Kidney (tissue), 22 donors: ENCODE measurements at places on chromosomes 6 and 20. TPM values are rescaled to one million over a fixed set of nuclear protein-coding genes. Genes with fewer than 3 reads are reported as not detected.

Gene ARMH2
- polyA plus RNA-seq, result not detected

Gene TREM2
- 3.5 TPM for polyA plus RNA-seq

Gene SLC4A11
- 14.8 TPM for polyA plus RNA-seq

Gene TRIM10
- polyA plus RNA-seq, result 1.5 TPM

Gene PRICKLE4
- polyA plus RNA-seq, result 1.4 TPM

GRCh38 chr6:86477500-86478148 is 459.7 kb upstream of the HTR1E start:
- DNase-seq, result peak; percentile 68

DNA sequence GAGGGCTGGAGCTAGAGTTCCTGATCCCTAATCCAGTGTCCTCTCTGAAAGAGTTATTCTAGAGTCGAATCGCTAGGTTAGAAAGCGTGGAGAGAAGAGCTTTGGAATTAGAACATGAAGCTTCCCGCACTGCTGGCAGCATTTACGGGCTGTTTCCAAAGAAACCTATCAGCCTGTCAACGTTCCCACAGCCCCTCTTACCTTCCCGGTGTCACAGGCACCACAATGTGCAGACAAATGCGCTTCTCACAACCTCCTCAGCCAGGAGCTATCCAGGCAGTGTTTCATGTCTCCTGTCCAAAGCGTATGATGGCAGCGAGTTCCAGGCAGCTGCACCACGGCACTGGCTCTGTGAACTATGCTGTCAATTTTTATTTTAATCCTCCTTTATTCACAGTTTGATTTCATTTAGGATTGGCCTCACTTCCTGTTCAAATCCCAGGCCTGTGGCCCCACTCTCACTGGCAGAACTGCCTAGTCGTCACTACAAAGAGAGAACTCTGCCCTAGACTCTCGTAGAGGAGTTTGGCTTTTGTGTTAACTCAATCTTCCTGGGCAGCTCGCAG is 322.8 kb upstream of the SOX4 start:
- DNase-seq, result peak; percentile 42

GRCh38 chr6:4451718-4452117 is 316.3 kb upstream of the ECI2 start:
- no peak for DNase-seq

DNA sequence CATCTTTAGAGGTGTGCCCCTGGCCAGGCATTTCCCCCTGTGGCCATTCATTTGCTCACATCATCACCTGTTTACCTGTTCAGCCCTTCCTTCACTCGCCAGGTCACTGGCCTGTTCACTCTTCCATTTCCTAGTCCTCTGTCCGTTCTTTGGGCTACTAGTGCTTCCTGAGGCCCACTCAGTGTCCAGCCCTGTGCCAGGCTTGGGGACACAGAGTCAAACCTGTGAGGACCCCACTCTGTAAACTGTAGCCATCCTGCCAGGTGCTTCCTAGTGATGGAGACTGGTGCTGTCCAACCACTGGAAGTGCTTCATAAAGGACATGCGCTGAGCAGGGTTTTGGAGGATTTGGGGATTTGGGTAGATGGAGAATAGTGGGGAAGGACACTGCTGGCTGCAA is 3.5 kb downstream of the DLGAP4 start:
- no peak for DNase-seq

DNA sequence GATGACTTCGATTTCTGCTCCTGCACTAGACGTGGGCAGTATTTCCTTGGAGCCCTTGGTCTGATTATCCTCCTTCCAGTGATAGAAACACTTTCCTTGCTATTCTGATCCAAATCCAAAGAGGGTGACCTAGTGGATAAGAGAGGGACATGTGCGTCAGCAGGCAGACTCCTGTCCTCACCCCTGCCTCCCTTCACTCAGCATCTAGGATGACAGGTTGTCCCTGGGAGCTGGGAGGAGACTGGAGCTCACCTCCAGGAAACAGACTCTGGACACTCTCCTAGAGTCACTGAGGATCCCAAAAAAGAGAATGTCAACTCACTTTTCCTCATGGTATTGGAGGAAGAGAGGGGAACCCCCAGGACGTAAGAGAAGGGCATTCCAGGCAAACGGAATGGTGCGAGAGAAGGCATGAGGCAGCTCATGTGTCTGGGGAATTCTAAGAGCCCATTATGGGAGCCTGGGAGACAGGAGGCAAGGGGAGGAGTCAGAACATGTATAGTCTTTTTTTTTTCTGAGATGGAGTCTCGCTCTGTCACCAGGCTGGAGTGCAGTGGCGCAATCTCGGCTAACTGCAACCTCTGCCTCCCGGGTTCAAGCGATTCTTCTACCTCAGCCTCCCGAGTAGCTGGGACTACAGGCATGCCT is 2.2 kb downstream of the C20orf173 start:
- no peak for DNase-seq

- no peak for DNase-seq
These were observed 204.9 kb downstream of the FOXA2 start for GRCh38 chr20:22379472-22379871.

DNA sequence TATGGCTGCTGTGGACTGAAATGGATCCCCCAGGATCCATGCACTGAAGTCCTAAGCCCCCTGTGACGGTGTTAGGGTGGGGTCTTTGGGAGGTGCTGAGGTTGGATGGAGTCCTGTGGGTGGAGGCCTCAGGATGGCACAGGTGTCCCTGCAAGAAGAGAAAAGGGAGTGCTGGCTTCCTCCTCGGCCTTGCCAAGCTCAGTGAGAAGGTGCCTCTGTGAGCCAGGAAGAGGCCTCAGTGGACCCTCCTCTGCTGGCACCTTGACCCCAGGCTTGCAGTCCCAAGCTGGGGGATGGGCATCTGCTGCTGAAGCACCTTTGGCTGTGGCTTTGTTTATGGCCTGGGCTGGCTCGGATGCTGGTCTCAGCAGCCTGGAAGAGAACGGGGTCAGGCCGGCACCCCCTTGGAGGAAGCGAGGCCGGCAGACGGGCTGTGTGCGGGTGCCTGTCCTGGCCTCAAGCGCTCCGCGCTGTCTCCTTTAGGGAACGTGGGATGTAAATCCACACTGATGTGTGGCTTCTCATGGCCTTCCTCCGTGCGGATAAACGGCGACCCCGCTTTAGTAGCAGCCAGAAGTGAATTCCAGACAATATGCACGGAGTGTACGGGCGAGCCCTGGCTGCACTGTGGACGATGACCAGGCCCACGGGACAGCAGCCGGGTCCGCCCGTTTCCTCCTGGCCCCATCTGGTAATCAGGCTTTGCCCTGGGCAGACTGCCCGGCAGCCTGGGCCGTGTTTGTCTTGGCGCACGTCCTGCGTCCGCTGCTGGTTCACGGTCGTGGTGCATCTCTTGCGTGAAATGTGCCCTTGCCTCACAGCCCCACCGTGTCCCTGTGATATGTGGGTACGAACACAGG is 182.6 kb downstream of the ERMARD start:
- DNase-seq, result no peak

DNA sequence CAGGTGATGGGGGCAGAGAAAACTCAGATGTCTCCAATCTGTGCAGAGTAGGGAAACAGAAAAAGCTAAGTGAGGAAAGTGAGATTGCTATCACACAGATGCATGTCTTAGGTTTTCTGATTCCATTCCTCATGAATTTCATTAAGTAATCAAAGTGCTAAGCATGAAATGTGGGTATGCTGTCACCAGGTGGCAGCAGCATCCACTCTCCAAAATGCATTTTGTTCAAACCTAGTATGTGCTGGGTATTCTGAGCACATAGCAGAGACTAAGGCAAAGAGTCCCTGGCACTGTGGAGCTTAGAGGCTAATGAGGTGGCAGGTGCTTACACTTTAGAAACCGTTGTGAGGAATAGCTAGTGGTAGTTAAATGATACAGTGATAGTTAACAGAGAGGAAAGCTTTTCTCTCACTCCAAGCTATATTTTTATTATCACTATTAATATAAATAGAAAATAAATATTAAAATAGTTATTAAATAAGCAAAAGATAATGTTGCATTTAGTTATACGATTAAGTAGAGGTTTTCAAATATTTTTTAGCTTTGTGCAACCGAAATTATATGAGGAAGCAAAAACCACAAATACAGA is 179.5 kb downstream of the CDH26 start:
- no peak for DNase-seq

DNA sequence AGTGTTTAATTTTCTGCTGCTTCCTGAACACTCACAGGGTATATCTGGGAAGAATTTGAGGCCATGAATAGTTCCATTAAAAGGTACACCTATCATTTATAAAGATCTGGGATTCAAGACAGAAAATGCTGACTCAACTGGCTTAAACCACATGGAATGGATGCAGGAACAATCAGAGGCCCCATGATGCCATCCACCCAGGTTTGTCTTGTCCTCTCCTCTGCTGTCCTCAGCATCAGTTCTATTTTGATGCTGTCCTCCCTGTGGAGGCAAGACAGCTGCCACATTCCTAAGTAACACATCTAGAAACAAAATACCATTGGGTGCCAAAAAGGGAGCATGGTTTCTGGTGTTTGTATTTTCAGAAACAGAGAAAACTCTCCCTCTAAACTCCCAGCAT is 143.4 kb downstream of the ELOVL4 start:
- no peak for DNase-seq

DNA sequence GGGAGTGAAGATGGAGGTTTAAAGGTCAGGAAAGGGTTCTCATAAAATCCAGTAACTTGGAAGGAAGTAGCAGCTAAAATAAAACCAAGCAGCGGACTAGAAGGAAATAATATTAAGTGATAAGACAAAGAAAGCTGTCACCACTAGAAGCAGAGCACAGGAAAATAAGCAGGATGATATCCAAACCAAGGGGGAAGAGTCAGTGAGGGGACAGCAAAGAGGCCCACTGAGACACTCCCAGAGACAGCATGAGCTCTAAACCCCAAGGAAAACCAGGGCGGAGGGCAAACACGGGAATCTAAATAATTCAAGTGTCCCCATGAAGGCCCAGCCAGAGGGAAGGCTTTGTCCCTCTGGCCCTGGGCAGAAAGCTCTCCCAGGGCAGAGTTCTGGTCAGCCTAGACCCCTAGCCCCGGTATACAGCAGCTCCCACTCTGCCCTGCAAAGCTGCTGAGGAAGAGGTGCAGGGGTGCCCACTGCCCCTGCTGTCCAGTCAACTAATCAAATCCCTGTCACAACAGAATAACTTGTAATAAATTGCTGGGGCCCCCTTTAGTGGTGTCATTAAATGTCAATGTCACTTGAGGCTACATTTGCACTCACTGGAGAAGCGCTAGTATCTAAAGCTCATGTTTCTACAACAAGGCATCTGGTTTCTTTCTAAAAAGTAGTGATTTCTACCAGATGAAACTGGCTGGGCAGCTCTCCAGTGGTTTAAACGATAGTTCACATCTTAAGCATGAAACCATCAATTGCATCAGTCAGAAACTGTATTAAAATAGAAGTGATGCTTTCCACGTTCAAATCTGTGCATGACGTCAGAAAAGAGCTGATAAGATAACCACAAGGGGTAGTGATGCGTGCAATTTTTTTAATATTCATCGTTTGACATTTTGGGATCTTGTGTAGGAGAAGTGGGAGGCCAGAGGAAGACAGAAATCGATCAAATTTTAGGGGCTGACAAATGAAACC is 13.6 kb downstream of the PDE10A start:
- no peak for DNase-seq

DNA sequence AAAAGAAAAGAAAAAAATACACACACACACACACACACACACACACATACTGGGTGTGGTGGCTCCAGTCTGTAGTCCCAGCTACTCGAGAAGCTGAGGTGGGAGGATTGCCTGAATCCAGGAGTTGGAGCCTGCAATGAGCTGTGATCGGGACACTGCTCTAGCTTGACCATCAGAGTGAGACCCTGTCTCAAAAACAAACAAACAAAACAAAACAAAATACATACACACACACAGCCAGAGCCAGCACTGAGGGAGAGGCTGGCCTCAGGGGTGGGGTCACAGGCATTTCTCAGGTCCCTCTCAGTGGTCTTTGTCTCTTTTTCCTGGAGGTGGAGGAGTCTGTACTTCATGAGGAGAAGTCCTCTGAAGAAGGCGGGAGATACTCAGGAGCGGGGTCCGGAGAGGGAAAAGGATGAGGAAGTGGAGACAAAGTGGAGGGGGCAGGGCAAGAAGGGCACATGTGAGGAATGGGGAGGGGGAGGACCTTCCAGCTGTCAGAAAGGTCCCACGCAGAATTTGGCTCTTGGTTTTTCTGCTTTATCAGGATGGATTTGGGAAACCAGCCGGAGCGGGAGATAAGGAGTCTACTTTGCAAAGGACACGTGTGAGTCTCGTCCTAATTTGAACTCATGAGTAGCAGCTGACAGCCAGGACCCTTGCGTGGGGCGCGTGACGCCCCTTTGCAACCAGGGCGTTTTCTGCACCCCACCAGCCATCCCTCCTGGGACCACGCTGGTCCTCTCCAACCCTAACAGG is 7.7 kb upstream of the MICB start:
- DNase-seq, result no peak

DNA sequence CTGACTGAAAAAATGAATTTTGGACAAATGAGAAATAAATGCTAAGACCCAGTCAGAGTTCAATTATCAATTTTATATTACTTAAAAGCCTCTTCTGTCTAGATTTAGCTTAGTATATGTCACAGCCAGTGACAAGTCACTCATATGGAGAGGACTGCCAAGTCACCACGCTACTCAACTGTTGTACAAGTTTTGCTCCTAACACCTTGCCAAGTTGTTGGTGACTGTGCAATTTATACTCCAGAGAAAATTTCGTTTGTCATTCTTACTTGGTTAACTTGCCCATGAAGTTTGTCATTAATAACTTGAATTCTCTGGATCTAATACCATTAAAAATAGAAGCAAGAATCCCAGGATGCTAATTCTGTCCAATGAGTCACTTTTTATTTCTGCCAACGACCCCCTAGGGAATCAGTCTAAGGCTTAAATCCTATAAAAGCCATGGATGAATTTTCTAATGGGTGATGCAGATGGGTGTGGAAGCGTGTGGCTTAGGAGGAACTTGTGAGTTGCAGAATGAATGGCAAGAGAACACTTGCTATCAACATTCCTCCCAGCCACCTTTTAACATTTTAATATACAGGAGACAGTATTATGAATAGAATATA is 30.4 kb upstream of the FBXO30 start:
- no peak for DNase-seq

- DNase-seq, result no peak
These were observed 50.5 kb upstream of the SLC17A4 start for GRCh38 chr6:25704001-25704400.
